ENCODE measurements at places on chromosomes 13 and 19. TPM values are rescaled to one million over a fixed set of nuclear protein-coding genes. Genes with fewer than 3 reads are reported as not detected.
A peak's percentile ranks its signal among the peaks of the same experiment; 100 is the strongest.

Gene SMIM44
- total RNA-seq = not detected

Gene NDUFS7
- 93.4 TPM for total RNA-seq

Gene ABHD13
- 4.4 TPM for total RNA-seq

Gene FAAP24
- 11.9 TPM for total RNA-seq

Gene ZNF177
- 0.94 TPM for total RNA-seq

Gene SLC1A5
- total RNA-seq = 227 TPM

Gene WDR18
- total RNA-seq = 71.6 TPM

Gene FKBP8
- 208 TPM for total RNA-seq

Gene BSG
- total RNA-seq = 175 TPM

GRCh38 chr19:1942934-1943555, 2.1 kb downstream of the CSNK1G2 start:
- peak overlapping the region; percentile 93 for H3K4me3 ChIP-seq
- peaks cover 5% of the 10 kb centered on the region for H3K36me3 ChIP-seq
- H3K27me3 ChIP-seq = no peaks in the 10 kb centered on the region

DNA sequence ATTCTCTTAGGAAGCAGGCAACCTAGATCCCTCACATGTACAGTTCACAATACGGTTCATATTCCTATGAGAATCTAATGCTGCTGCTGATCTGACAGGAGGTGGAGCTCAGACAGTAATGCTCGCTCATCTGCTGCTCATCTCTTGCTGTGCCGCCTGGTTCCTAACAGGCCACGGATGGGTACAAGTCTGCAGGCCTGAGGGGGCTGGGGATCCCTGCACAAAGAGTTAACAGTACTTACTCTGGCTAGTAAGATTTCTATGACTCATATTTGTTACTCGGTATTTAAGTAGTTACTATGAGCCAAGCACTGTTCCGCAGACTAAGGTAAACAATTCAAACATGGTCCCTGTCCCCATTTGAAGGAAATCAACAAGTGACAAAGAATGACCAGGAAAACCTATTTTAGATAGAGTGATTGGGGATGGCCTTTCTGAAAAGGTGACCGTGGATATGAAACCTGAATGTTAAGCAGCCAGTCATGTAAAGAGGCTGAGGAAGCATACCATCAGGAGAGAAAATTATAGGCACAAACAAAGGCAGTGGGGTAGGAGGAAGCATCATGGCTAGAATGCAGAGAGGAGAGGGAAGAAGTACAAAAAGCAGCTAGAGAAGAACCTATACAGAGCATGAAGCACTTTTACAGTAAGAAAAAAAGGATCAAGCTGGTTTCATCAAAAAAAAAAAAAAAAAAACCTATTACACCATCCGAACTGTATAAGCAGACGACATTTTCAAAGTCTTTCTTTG, 20.6 kb upstream of the WBP4 start:
- DNase-seq = no peak
- H3K27ac ChIP-seq = peak overlapping the region; percentile 6
- no peak overlapping the region for H3K4me3 ChIP-seq
- no peaks in the 10 kb centered on the region for H3K27me3 ChIP-seq
- H3K36me3 ChIP-seq = no peaks in the 10 kb centered on the region

- no peaks in the 10 kb centered on the region for H3K4me1 ChIP-seq
- no peak for DNase-seq
- no peak overlapping the region for H3K4me3 ChIP-seq
- peaks cover 9% of the 10 kb centered on the region for H3K27me3 ChIP-seq
- H3K27ac ChIP-seq = no peak overlapping the region
Observed at GRCh38 chr13:91247768-91248167, 99.7 kb upstream of the MIR17HG start.

DNA sequence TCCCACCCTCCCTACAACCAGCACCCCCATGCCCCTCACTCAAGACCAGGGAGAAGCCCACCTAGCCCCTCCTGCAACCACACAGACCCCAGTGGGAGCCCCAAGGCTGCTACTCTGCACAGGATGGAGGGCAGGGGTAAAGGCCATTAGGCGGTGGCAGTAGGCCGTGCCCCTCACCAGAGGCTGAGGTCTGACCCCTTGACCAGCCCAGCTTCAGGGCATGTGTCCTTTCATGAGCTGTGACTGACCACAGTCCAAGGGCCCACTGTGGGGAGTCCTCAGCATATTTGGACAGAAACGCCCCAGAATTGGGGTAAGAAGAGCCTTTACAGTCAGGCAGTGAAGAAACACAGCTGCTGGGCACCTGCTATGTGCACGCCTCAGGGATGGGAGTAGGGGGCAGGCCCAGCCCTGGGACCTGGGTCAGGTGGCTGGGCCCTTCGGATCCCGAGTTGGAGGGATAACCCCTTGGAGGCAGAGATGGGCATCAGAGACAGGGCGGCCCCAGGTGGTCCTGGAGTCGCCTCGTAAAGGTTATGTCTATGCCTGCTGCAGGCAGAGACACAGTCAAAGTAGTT, 1.7 kb upstream of the RPS5 start:
- peaks cover 27% of the 10 kb centered on the region for H3K4me1 ChIP-seq
- no peaks in the 10 kb centered on the region for H3K27me3 ChIP-seq
- DNase-seq = no peak
- peak overlapping the region; percentile 97 for H3K27ac ChIP-seq

GRCh38 chr19:18173054-18173571, 500 bp upstream of the IFI30 start:
- H3K36me3 ChIP-seq = peaks cover 11% of the 10 kb centered on the region
- H3K27me3 ChIP-seq = no peaks in the 10 kb centered on the region
- peak overlapping the region; percentile 80 for H3K4me3 ChIP-seq
- peaks cover 15% of the 10 kb centered on the region for H3K4me1 ChIP-seq
- DNase-seq = no peak
- H3K27ac ChIP-seq = peak overlapping the region; percentile 63

- peaks cover 28% of the 10 kb centered on the region for H3K4me1 ChIP-seq
- no peak for DNase-seq
- H3K27ac ChIP-seq = peak overlapping the region; percentile 98
- H3K4me3 ChIP-seq = no peak overlapping the region
- no peaks in the 10 kb centered on the region for H3K27me3 ChIP-seq
Observed at GRCh38 chr13:40777809-40778175, 6.8 kb upstream of the MRPS31 start.

GRCh38 chr13:48656608-48657007, 2.9 kb downstream of the CYSLTR2 start:
- no peak overlapping the region for H3K27ac ChIP-seq
- DNase-seq = no peak
- H3K36me3 ChIP-seq = no peaks in the 10 kb centered on the region
- no peak overlapping the region for H3K4me3 ChIP-seq
- H3K27me3 ChIP-seq = no peaks in the 10 kb centered on the region

GRCh38 chr13:84279166-84279565, 396.9 kb upstream of the SLITRK1 start:
- no peak for DNase-seq
- H3K36me3 ChIP-seq = no peaks in the 10 kb centered on the region
- no peaks in the 10 kb centered on the region for H3K4me1 ChIP-seq
- H3K27ac ChIP-seq = no peak overlapping the region

DNA sequence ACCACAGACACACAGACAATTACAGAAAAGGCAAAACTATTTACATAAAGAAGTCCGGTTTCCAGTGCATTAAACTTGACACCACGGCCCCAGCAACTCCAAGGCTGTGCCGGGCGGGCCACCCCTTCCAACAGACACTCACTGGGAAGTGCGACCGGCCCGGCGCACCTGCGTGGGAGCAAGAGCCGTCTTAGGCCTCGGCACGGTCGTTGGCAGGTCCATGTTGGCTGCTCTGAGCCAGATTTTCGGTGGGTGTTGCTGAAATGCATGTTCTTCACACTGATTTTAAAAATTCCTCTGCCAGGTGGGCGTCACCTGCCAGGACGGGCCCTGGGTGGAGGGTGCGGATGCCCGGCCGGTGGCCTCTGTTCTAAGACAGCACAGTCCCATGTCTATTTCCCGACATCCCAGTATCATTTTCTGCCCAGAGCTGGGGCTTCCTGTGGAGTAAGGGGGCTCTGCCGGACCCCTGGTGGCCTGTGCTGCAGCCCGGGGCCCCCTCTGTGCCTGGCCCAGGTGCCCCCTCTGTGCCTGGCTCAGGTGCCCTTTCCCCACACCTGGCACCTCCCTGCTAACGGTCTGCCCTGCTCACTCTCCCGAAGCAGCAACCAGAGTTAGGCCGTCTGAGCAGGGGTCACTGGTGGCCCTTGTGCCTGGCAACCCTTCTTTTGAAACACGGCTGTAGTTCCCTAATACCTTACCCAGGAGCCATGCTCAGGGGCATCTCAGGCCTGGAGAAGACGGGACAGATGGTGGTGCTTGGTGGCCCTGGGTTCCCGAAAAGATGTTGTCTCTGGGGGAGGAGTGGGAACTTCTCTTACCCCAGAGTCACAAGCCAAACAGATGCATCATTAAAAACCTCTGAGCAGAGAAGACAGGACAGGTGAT, 9.2 kb downstream of the TMEM255B start:
- no peak overlapping the region for H3K4me3 ChIP-seq
- H3K27ac ChIP-seq = no peak overlapping the region
- H3K36me3 ChIP-seq = no peaks in the 10 kb centered on the region
- H3K4me1 ChIP-seq = peaks cover 12% of the 10 kb centered on the region
- no peak for DNase-seq
- peaks cover 6% of the 10 kb centered on the region for H3K27me3 ChIP-seq

DNA sequence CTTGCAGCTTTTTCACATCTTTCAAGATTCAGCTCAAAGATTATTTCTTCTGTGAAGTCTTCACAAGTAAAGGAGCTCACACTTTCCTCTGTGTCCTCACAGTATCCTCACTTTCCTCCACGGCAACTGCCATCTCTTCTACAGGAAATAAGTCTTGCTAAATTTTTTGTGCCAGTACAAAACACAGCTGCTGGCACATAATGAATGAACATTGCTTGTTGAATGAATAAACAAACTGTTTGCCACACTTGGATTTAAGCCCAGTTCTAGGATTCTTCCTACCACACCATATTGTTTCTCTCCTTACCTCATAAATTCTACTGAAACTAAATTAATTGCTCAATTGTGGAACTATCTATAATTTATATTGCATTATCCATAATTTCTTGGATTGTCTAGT, 59.5 kb downstream of the RAP2A start:
- H3K4me1 ChIP-seq = no peaks in the 10 kb centered on the region
- DNase-seq = no peak
- H3K27me3 ChIP-seq = peaks cover 3% of the 10 kb centered on the region
- H3K36me3 ChIP-seq = peaks cover 4% of the 10 kb centered on the region

- DNase-seq = no peak
- H3K27me3 ChIP-seq = peaks cover 29% of the 10 kb centered on the region
- H3K4me3 ChIP-seq = no peak overlapping the region
- H3K27ac ChIP-seq = no peak overlapping the region
- peaks cover 3% of the 10 kb centered on the region for H3K36me3 ChIP-seq
Observed at GRCh38 chr19:55209693-55210472, 582 bp upstream of the PTPRH start.

- H3K4me3 ChIP-seq = no peak overlapping the region
- peaks cover 29% of the 10 kb centered on the region for H3K36me3 ChIP-seq
- peak overlapping the region; percentile 91 for H3K27ac ChIP-seq
- H3K27me3 ChIP-seq = no peaks in the 10 kb centered on the region
- DNase-seq = no peak
Observed at GRCh38 chr13:49539746-49540145, 44.0 kb downstream of the PHF11 start.

DNA sequence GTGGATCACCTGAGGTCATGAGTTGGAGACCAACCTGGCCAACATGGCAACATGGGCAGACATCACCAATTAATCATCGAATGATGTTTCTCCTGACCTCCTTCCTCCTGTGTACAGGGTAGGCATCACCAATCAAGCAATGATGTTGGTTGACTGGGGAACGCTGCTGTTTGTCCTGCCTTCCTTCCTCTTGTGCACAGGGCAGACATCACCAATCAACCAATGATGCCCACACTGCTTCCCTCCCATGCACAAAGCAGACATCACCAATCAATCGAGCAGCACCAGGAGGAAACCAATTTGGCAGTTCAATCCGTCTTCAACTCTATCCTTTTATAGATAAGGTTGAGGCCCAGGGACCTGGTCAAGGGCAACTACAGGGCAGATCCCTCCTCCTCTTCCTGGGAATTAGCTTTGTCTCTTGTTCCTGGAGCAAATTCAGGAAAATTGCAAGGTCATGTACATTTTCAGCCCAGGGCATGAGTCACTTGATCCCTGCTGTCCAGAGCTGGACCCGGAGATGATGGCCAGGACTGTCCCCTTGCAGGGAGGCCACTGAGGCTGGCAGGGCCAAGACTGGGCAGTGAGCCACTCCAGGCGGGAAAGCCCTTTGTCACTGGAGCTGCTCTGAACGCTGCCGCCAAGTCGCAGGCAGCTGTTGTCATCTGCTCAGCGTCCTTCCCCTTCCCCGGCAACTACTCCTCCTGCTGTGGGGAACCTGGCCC, 5.3 kb upstream of the CSNK1G2 start:
- H3K27ac ChIP-seq = no peak overlapping the region
- H3K36me3 ChIP-seq = peaks cover 3% of the 10 kb centered on the region
- H3K4me1 ChIP-seq = peaks cover 15% of the 10 kb centered on the region
- DNase-seq = peak; percentile 43
- no peaks in the 10 kb centered on the region for H3K27me3 ChIP-seq

DNA sequence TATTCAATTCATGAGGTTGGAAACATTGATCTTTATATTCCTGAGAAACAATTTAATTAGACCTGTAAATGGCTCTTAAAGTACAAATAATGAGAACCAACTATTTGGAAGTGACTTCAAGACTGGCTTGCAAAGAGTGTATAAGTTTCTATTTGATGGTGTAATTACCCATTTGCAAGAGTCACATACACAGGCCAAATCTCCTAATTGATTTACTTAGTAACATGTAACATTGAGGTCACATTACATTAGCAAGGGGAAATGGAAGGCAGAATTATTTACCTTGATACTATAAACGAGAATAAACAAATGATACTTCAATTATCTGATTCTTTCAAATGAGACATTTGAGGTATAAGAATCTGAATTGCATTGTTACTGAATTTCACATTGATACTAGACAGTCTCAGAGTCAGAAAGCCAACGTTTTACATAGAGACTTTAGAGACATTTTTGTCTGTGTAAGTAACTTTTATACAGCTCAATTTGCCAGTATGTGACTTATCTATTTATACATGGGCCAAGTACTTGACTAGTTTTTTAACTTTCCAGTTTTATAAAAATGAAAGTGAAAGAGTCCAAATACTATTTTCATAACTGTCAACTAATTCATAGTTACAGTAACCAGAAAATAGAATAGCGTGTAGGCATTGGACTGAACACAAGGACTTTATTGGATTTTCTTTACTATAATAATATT, 95.6 kb upstream of the RFC3 start:
- peak overlapping the region; percentile 53 for H3K27ac ChIP-seq
- peaks cover 25% of the 10 kb centered on the region for H3K4me1 ChIP-seq
- H3K4me3 ChIP-seq = no peak overlapping the region
- no peaks in the 10 kb centered on the region for H3K36me3 ChIP-seq

DNA sequence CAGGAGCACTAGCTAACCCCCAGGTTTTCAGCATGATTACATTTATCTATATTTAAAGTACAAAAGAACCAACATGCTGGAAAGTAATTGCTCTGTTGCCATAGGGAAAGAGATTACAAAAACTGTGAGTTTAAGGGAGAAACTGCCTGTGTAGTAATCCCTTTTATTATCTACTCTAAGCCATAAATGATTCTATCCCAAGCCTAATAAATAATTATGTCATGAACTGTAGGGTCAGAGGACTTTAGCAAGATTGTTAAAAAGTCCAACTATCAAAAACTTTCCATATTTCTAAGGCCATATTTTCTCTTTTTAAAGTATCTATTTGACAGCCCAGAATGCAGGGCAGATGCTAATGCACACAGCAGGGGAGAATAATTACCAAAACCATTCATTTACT, 573.8 kb upstream of the MIR17HG start:
- no peak for DNase-seq
- no peaks in the 10 kb centered on the region for H3K4me1 ChIP-seq
- no peak overlapping the region for H3K4me3 ChIP-seq
- no peak overlapping the region for H3K27ac ChIP-seq
- H3K27me3 ChIP-seq = no peaks in the 10 kb centered on the region
